ENCODE measurements at places on chromosomes 7 and 10.

GRCh38 chr10:130905386-130905785 is 406.1 kb downstream of the TCERG1L start:
- no peak for DNase-seq

- no peak for DNase-seq
These were observed 83.5 kb upstream of the PRKG1 start for GRCh38 chr10:50990568-50991455.

GRCh38 chr7:87330316-87330715 is 15.1 kb upstream of the CROT start:
- DNase-seq = no peak

DNA sequence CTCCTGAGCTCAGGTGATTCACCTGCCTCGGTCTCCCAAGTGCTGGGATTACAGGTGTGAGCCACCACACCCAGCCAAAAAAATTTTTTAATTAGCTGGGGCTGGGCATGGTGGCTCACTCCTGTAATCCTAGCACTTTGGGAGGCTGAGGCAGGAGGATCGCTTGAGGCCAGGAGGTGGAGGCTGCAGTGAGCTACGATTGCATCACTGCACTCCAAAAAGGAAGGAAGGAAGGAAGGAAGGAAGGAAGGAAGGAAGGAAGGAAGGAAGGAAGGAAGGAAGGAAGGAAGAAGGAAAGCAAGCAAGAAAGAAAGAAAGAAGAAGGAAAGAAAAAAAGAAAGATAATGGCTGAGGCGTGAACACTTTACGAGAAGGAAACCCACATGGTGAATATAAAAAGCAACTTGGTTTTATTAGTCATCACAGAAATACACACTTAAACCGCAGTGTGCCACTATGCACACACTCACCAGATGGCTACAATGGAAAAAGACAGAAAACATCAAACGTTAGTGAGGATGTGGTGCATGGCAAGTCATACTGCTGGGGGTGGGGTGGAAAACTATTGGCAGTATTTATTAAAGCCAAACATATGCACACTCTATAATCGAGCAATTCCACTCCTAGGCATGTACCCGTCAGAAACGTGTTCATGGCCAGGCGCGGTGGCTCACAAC is 4.4 kb upstream of the CCL26 start:
- DNase-seq = no peak

- DNase-seq = no peak
These were observed 1277.1 kb downstream of the GATA3 start for GRCh38 chr10:9331583-9332008.

GRCh38 chr7:139692723-139693122 is 85.1 kb downstream of the HIPK2 start:
- DNase-seq = no peak

- DNase-seq = no peak
These were observed 10.7 kb upstream of the GPR146 start for GRCh38 chr7:1033546-1034145.

- DNase-seq = no peak
These were observed 30.3 kb downstream of the ARL5B start for GRCh38 chr10:18689498-18689897.

DNA sequence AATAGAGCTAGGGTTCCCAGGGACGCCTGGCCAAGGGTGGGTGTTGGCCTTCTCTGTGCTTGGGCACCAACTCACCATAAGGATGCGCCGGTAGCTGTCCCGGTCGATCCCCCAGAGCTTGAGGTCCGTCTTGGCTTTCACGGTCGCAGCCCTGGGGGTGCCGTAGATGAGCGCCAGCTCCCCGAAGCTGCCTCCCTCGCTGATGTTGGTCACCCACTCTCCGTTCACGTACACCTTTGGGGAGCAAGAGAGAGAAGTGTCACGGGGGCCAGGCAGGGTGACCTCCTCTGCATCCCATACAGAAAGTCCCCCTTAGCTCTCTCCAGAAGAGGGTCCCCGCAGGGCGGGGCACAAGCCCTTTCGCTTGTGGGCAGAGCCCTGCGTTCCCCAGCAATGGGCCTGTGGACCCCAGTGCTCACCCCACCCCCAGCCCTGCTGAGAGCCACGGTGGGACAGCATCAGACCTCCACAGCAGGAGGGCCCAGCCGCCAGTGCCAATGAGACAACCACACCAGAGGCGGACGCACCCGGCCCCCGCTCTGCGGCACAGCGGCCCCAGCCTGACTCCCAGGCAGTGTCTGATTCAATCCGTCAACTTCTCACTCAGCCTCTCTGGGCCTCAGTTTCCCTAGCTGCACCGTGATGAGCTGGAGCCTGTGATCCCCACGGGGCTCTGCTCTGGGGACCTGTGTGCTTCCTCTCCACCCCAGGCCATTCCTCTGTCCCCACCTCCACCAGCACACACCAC is 76.6 kb upstream of the PDGFA start:
- DNase-seq = no peak

All from T-helper 2 cell (primary cell).